ENCODE measurements at places on chromosomes 6 and 20.
A peak's percentile ranks its signal among the peaks of the same experiment; 100 is the strongest.

DNA sequence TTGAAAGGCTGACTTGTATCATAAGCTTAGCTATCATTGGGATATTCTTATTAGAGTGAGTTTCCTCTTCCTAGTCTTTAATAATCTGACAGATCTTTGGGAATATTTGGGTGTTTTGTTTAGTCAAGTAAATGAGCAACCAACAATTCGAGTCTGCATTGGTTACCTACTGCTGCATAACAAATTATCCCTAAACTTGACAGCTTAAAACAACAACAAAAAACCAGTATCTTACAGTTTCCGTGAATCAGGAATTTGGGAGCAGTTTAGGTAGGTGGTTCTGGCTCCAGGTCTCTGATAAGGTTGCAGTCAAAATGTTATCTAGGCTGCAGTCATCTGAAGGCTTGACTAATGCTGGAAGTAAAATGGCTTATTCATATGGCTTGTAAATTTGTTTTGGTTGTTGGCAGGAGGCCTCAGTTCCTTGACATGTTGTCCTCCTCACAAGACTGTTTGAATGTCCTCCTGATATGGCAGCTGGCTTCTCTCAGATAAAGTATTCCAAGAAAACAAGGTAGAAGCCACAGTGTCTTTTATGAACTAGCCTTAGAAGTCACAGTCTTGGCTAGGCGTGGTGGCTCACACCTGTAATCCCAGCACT lies 7.2 kb downstream of the GTF3C6 start:
- DNase-seq, result peak; percentile 70

DNA sequence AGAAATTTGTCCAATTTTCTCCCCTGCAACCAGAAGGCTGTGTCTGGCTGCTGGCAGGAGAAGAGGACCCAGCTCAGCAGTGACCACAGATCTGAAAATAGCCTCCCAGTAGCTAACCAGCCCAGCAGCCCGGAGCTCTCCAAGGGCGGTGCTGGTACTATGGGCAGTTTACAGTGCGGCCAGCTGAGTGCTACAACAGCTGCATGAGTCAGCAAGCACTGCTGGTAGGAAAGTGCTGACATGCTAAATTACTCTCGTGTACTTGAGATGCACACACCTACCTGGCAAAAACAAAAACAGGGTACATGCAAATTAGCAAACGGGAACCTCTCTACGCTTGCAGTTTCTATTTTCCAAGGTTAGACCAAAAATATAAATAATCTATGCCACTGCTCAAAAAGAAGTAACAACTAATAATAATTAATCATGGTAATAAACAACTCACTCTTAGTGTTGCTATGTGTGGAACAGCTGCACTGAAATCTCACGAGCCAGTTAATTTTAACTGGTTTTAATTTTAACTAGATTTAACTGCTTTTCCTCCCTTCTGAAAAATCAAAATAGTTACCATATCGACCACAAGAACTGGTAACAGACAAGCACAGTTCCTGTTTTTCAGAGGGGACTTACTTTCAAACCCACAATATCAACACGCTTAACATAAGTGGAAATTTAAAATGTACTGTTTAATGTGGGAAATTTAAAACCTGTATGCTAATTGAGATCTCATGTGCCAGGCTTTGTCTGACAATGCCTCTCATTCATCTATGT lies 10.8 kb downstream of the BACH2 start:
- DNase-seq, result peak; percentile 90

DNA sequence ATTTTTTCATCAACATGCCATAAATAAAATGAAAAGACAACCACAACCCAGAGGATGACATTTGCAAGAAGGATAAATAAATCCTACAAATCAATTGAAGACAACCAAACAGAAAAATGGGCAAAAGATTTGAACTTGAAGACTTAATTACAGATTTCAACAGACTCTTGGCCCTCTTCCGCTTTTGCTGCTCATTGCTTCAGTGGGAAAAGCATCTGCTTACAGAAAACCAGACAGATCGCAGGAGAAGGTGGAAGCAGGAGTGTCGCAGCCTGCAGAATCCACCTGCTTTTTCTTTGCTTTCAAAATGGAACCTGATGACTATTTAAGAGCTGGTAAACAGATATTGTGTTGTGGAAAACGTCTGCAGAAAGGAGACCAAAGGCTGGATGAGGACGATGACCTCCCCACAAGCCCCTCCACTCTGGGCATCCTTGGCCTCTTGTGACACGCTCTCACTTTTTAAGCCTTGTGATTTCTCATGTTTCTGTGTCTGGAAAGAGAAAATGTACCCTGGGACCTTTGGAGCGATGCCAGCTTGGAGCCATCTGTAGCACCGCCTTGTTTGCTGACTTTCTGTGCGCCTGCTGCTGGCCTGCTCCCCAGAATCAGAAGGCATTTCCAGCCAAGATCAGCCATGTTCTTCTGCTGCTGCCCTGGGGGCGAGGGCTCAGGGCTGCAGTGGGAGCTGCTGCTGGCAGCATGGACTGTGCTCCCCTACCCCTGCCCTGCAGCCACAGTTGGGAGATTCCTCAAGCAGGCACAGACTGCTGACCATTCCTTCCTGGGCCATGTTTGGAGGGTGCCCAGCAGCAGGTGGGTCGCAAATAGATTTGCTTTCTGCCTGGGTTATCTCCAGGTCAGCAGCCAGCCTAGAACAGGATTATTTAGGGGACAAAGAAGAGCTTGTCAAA lies 3.6 kb upstream of the CSTL1 start:
- DNase-seq, result no peak

- DNase-seq, result no peak
Measured at GRCh38 chr20:34626992-34627391, 49.9 kb downstream of the PIGU start.

DNA sequence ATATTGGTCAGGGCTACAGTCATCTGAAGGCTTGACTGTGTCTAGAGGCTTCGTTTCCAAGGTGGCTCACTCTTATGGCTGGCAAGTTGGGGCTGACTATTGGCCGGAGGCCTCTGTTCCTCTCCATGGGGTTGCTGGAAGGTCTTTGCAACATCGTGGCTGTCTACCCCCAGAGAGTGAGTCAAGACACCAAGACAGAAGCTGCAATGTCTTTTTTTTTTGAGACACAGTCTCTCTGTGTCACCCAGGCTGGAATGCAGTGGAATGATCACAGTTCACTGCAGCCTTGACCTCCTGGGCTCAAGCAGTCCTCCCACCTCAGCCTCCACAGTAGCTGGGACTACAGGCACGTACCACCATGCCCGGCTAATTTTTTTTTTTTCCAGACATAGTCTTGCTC lies 29.4 kb upstream of the KIF3B start:
- DNase-seq, result no peak

DNA sequence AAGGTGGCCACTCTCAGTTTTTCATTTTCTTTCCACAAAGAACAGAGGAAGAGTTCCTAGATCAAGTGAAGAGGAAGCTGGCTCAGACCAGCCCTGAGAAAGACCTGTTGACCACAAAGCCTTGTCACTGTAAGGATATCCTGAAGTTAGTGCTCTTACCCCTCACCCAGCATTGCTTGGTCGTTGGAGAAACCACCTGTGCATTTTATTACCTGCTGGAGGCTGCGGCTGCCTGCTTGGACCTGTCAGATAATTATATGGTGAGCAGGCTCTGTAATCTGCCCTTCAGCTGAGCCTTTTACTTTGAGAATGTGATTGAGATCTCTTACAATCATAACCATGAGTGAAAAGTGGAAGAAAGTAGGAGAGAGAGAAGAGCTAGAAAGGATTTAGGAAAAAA lies 21.9 kb downstream of the TREML1 start:
- DNase-seq, result no peak

- no peak for DNase-seq
Measured at GRCh38 chr6:3915076-3915791, 66.1 kb downstream of the FAM50B start.

DNA sequence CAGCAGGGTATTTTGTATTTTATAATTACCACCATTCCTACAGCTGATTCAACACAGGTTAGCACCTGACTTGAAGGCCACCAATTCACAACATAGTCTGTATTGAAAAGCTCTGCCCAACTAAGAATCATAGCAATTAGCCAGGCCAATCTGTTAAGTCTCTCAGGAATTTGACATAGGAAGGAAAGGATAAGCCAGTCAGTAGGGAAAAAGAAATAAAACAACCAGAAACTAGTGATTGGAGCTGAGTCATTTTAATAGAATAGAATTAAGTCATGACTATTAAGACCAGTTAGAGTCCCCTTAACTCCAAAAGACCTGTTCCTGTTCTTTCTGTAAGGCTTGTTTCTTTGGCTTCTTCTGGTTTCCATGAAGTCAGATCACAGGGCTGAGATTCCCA lies 8.1 kb downstream of the RANBP9 start:
- DNase-seq, result no peak

DNA sequence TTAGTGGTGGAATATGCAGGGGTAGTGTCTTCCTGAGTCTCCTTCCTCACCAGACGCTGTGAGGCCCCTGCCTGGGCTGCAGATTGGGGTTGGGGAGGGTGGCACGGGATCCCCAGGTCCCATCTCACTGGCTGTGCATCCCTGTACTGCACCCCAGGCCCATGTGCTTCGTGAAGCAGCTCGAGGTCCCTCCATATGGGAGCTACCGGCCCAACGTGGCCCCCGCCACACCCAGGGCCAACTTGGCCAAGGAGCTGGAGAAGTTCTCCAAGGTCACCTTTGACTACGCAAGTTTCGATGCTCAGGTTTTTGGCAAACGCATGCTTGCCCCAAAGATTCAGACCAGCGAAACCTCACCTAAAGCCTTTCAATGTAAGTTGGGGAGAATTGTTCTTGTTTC lies 38.6 kb upstream of the PCMTD2 start:
- DNase-seq, result no peak

DNA sequence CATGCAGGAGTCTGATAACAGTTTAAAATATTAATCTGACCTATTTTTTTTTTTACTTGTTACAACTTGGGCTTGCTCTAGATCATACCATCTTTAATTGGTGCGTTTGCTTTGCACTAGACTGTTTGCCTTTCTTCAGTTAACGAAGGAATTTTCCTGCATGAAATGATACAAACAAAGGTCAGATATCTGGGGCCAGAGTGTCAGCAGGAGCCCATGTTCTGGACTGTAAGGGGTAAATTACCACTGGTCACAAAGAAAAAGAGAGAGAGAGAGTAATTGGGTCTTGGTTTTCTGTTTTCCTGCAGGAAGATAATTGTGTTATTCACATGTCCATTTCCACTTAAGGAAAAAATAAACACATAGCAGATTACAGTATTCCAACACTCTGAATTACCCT lies 399.4 kb upstream of the MARCKS start:
- DNase-seq, result no peak

DNA sequence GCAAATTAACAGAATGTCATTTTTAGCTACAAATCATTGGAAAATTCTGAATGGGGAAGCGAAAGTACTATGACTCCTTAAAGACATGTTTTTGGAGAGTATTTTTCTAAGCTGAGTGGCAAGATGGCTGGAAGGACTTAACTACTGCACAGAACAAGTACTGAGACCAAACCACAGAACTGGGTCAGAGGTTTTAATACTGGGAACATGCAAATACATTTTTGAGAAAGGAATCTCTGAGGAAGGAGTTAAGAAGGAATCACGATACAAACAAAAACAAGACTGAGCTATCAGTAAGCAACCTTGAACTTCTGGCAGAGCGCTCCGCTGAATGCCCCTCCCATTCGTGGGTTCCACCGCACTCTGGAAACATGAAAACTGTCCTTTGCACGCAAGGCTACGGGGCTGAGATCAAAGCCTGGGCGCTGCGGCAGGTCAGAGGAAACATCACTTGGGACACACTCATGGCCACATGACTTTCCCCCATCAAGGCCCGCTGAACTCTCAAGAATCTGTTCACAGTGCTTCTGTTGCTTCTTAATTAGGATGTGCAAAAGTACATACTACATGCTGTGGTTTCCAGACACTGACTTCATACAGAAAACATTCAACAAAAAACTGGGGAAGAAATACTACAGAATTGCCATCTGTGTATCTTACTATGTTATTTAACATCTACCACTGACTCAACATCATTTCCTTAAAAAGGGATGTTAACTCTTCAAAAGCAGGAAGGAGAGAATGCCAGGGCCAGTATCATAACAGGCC lies 27.8 kb downstream of the SLC23A2 start:
- peak; percentile 84 for DNase-seq

DNA sequence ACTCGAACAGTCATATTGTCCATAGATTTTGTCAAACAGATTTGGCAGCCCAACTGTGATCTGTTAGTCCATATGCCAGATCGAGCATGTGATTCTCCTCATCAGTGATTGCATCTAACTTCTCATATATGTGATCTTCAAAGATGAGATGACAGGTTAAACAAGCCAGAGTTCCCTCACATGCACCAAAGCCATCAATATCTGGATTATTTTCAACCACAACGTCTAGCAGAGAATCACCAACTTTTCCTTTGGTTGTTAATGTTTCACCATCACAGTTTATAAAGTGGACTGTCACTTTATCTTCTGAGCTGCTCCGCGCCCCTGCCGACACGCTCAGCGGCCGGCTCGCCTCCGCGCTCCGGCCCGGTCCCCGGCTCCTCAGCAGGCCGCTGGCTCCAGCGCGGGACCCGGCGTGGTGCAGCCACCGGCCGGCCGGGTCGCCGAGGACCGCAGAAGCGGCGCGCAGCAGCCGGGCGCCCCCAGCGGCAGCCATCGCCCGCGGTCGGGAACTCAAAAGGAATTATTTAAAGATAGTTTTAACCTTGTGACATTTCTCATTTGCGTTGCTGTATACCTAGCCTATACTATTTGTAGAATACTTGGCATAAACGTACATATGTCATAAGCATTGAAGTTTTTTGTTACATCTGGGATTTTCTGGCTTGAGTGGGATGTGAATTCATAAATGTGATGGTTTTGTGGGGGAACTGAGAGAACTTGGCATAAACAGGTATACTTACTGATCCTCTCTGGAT lies 40.1 kb upstream of the DYNLRB1 start:
- DNase-seq, result peak; percentile 54

DNA sequence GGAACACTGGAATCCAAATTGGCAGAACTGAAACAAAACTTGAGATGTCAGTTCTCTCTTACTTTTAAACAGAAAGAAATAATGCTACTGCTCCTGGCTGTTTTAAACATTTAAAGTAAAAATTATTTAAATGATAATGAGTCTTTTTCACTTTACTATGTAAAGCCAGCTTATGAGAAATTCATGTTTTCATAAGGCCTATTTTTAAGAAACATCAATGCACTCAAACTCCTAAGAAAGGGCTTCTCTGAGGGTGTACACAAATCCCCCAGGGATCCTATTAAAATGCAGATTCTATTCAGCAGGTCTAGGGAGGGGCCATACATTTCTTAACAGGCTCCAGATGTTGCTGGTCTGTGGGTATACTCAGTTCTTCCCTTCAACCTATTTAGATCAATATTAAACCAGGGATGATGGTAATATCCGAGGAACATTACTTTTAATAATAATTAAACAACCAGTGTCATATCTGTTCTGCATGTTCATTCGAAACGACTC lies 2.3 kb downstream of the FERMT1 start:
- DNase-seq, result no peak
